ENCODE measurements at places on chromosomes 4 and X.

DNA sequence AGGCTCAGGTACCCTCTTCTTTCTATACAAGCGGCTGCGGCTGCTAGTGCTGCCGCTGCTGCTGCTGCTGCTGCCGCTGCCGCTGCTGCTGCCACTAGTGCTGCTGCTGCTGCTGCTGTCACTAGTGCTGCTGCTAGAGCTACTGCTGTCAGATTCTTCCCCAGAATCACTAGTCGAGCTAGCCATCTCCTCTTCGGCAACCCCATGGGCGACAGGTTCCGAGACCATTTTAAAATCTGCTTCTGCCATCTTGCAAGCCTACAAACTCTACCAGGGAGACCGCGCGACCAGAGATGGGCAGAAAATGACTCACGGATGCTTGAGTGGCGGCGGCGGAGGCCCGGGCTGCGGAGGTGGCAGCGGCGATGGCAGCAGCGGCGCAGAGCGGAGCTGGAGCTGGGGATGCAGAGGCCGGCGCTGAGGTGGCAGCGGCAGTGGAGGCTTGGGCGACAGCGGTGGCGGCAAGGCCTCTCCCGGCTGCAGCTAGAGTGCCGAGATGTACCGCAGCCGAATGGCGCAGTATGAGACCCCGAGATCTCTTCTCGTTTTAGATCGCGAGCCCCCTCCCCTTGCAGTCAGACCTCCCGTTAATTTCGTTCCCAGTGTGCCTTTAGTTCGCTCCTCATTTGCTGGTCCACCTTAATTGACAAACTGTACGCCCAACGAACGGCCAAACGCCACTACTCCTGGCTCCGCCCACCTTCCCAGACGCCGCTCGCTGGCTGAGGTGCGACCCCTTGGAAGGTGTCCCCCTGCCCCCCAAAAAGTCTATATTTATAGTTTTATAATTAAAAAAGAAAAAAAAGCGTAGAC, at the start of gene NAP1L3:
NAP1L3 (minus strand) TSS at position 523 of the 813 bp plus-strand sequence; CDS start at position 249, 274 bp downstream.
- peak; percentile 66 for DNase-seq

- no peak for DNase-seq
Observed at GRCh38 chr4:25310066-25310802, 2.3 kb upstream of the ZCCHC4 start.

DNA sequence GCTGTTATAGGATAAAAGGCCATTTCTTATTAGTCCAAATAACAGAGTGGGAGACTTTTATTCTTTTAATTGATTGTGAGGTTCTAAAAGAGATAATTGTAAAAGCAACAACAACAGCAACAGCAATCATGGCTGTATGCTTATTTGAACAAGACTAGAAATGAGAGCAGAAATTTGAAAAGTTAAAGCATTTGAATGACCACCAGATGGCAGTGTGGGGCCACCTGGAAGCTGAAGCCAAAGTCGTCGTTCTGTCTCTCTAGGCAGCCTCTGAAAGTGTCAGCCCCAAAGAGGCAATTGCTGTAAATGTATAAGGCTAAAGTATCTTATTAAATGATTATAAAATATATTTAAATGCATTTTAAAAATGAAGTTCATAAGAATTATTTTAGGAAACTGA, 42.2 kb downstream of the SH2D1A start:
- no peak for DNase-seq

GRCh38 chr4:7185487-7186030, 6.8 kb upstream of the SORCS2 start:
- no peak for DNase-seq

DNA sequence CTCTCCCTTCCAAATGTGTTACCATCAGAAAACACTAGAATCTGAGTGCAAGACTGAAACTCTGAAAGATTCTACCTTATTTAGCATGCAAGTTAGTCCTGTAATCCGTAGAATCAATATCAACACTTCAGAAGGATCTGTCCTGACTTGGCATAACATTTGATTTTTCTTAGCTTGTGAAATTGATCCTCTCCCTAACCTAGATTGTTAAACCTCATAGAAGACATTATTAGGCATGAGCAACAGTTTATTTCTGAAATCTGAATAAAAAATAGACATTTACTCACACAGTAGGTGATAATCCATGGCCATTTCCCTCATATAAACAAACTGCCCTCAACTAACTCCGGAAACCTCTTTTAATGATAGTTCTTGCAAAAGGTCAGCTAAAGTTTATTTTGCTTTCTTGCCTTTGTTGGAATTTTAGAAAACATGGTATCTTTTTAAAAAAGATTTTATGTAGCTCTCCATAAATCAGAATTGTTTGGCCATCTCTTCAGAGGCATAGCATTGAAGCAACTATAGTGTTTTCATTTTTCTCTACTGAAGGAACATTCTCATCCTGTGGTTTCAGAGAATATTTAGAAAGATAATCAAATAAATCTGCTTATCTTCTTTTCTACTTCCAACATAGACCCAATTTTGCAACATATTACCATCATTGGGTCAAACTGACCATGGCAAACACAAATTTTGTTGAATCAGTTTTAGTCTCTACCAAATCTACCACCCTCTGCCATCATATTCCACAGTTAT, 38.5 kb upstream of the PDLIM5 start:
- DNase-seq: no peak

DNA sequence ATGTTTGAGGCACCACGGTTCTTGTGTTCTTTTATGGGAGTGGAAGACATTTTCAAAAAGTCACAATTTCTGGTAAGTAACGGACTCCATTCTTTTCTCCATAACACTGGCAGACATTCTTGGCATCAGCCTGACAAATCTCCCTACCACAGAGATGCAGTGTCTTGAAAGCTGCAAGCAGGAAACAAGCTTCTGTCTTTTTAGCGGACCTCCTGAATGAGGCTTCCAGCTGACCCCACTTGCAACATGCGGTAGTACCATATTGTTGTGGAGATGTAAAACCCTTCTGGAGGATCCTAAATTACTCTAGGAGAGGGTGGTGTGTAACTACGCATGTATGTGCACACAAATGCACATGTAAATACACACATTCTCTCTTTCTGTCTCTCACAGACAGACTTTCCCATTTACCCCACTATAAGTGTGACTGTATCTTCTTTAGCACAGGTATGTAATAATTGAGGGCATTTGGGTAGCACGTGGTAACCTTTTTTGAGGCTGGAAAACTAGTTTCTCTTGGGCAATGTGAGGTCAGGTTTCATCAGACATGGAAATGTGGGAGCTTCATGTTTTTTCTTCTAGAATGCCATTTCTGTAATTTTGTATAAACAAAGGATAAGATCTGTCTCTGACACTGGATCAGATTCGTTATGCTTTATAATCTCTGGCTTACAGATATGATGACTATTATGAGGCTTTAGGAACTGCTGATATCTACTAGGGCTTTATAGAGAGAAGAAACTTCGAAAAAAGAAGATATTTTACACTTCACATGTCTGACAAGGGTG, 130.1 kb downstream of the MGST2 start:
- DNase-seq: no peak

- peak; percentile 18 for DNase-seq
Observed at GRCh38 chrX:45850775-45851433, 650.2 kb upstream of the DIPK2B start.
